ENCODE measurements at places on chromosomes 3 and 15.

DNA sequence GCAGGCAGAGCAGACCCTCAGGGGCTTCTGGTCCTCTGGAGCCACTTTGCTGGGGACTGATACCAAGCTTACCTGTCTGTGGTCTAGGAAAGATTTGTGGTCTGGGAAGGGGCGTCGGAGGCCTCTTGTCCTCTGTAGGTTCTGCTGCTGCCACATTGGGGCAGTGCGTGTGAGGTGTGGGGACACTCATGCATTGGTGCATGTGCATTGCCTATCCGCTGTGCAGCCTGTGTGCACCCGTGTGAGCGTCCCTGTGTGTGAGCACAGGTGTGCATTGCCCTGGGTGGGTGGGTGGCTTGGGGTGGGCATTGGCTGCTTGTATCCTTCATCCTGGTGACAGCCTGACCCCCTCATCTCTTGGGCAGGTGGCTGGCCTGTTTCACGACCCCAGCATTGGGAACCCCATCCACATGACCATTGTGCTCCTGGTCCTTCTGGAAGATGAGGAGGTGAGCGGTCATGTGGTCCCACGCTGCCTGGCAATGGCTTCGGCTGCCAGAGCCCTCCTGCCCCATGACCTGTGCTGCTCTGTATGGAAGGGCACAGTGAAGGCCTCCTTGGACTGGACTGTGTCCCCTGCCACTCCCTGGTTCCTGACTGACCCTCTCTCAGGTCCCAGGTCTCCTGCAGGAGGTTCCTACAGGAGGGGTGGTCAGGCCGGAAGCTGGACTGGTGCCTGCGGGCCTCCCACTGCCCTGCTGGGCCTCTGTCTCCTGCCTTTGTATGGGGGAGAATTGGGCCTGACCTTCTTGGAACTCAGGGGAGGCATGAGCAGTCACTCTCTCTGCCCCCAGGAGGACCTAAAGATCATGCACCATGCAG lies 41.5 kb downstream of the SAXO2 start:
- no peak for DNase-seq

GRCh38 chr3:52614689-52615088 lies 71.0 kb downstream of the PBRM1 start:
- DNase-seq: no peak

GRCh38 chr3:99846477-99847160 lies 29.0 kb downstream of the CMSS1 start:
- DNase-seq: no peak

DNA sequence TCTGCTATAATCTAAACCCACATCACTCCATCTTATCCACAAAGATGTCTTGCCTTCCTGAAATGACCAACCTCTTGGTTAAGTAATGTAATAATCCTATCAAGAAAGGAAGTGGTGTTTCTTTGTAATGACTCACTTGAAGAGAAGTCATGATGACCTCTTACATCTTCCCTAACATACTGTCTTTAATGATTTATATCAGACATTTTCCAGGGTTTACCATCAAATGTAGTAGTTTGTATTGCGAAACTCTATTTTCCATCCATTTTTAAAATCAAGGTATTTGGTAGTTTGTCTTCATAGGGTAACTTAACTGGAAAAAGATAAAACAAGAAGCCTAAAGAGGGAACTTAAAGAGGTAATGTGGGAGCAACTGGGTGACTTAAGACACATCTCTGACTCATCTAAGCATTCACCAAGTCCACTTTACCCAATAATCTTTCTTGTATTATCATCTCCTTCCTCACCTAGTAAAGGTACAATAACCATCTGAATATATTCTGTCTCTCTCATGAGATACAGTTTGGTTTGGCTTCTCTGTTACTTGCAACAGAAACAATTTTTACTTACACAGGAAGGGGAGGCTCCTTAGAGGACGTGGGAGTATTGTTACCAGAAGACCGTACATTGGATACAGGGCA lies 5.7 kb upstream of the MAPK6 start:
- DNase-seq: no peak

- DNase-seq: no peak
Observed at GRCh38 chr3:128493570-128494366, 767 bp upstream of the GATA2 start.

DNA sequence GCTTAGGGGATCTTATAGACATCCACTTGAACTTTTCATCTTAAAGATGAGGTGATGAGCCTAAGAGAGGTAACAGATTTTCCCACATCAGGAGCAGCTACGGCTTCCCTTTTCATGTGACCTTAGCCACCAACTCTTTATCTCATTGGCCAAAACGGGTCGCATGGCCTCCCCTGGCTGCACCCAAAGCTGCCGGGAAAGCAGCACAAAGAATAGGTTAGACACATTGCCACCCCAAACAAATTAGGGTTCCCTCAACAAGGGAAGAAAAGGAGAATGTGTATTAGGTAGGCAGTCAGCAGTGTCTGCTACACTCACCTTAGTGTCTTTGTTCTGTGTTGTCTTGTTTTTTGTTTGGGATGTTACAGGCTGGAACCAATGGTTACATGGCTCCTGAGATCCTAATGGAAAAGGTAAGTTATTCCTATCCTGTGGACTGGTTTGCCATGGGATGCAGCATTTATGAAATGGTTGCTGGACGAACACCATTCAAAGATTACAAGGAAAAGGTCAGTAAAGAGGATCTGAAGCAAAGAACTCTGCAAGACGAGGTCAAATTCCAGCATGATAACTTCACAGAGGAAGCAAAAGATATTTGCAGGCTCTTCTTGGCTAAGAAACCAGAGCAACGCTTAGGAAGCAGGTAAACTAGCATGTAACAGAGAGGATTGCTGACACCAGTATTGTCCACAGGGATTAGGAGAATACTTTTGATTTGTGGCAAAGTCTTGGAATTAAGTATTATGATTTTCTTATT lies 44.2 kb downstream of the GRK7 start:
- DNase-seq: no peak

All from NCI-H1694 (cell line).